AG10803 (cell line): ENCODE measurements at places on chromosomes 2 and 18.

DNA sequence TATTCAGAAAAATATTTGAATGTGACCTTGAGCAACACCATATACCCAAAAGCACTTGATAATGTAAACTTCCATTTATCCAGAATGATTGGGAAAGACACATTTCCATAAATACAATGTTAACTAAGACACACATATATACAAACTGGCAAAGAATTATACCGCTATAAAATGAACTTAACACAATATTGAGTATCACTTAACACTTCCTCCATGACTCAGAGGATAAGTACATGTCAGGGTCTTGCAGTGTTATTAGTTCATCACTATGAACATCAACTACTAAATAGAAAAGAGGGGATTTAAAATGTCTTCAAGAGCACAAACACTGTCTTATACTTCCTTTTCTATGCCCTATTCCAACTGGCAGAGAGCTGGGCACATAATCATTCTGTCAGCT is 18.6 kb downstream of the WDSUB1 start:
- no peak for DNase-seq

- no peak for DNase-seq
These were observed 6.2 kb downstream of the SPAG16 start for GRCh38 chr2:213290501-213290900.

DNA sequence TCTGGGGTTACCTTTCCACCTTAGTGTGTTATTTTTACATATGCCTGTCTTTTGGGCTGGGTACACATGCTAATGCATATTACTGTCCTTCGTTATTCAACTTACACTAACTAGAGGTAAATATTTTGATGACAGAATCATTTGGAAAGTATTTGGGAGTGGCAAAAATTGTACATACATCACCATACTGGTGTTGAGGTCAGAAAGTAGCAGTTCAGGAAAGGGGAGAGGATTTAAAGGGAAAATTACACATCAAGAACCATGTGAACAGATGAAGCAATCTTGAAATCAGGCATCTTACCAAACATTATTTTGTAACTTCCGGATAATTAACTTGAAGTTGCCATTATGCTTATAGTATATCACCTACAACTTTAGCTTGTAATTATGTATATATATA is 379.7 kb downstream of the RND3 start:
- no peak for DNase-seq

DNA sequence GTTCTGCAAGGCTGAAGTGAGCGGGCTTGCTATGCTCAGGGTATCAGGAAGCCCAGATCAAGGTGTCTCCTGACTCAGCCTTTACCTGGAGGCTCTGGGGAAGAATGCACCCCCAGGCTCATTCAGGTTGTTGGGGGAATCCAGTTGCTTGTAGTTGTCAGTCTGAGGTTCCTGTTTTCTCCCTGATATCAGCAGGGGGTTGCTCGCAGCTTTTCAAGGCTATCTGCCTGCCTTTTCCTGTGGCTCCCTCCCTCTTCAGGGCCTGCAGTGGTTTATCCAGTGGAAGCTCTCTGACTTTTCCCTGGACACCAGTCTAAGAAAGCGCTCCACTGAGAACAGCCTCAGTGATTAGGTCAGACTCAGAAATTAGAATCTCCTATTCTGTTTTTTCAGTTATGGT is 116.6 kb downstream of the PTPRM start:
- DNase-seq: no peak

- no peak for DNase-seq
These were observed 381.9 kb downstream of the KCNJ3 start for GRCh38 chr2:155080373-155080772.

DNA sequence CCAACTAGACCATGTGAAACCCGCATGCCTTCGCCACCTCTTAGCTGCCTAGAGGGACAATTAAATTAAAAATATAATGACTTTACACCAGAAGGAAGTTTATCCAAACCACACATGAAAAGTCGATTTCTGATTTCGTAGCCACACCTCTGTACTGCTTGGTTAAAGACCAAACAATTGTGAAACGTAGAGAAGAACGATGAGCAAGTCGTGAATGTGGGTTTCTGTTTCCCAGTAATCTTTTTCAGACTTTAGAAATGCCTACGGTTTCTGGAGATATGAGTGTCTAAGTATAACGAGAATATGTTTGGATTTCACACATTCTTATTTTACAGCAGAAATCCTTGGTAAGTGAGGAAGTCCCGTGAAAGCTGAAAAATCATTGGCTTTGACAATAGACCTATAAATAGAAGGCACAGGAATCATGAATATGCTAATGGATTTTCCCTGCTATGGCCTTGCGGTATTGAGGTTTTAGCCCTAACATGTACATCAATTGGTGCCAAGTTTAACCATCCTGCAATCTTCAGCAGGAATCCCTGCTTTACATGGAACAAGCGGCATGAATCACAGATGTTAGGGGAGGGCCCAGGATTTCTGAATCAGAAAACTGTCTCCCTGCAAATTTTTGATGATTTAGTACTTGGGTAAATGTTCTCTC is 105.6 kb downstream of the TTC32 start:
- DNase-seq: peak; percentile 99

GRCh38 chr2:155663265-155663664 is 669.3 kb downstream of the NR4A2 start:
- DNase-seq: no peak

DNA sequence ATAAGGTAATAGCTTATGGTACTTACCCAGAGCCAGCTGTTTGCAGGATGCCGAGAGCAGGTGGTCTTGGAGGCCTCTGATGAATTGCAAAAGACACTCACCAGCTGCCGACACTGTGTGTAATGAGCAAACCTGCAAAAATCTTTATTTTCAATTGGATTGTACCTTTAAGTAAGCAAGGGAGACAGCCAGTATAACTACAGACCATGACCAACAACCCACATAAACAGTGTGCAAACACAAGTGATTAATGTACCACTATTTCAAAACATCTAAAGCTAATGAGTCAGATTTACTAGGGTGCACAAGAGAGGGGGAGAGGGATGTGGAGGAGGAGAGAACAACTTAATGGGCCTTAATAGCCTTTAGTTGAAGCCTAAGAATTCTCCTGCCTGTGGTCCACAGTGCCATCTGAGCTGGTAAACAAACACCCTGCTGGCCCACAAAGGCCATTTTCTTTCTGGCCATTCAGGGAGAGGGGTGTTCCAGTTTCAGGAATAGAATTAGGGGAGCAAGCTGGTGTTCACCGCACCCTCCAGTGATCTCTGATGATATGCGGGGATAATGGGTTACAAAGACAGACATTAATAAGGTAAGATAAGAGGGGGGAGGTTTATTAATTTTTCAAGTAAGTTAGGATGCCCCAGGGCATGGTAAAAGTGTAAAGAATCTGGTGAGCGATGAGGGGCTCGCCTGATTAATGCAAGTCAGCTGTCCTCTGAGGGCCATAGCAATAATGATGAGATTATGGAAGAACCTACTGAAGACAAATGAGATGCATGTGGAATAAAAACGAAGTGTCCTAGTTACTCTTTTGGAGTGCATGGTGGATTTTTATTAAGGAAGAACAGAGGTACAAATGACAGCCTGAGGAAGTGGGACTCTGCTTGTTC is 196.4 kb downstream of the HRH4 start:
- peak; percentile 18 for DNase-seq

DNA sequence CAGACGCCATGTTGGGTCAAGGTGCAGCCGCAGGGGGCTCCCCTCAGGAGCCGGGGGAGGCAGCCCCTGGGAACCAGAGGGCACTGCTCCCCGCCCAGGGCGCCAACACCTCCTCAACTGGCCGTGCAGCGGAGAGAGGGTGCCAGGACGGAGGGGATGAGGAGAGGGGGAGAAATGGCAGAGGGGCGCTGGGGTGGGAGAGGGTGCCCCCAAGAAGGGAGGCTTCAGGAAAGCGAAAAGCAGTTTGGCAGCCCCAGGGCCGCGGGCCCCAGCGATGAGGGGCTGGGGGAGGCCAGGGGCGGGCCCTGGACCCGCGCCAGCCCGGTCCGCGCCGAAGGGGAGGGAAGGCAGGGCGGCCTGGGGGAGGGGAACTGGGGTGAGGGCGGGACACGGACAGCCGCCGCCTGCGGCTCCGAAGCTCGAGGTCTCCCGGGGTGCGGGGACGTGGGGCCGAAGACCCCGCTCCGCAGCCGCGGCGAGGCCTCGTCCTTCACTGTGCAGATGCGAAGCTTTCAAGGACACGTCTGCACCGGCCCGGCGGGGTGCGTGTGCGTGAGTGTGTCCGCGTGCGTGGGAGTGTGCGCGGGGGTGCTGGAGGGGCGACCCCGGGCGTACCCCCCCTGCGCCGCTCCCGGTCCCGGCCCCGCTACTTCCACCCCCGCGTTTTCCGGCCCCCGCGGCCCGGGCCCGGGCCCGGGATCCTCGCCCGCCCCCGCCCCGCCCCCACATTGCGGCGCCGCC is 1.4 kb downstream of the DNMT3A start:
- DNase-seq: no peak

DNA sequence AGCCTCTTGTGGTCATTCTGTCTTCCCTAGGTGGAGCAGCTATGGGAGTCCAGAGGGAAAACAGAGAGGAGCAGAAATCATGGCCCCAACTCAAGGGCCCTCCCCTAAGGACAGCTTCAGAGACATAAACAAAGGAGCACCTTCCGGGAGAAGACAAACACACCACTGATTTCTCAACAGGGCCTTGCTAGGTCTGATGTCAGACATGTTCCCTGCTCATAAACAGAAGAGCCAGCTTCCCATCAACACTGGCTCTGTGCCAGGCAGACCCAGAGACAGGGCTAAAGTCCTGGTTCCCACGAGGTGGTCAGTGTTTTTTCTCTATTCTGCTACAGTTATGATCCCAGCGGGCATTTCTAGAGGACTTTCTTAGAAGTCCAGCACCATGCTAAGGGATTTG is 19.3 kb downstream of the CXCR2 start:
- no peak for DNase-seq

DNA sequence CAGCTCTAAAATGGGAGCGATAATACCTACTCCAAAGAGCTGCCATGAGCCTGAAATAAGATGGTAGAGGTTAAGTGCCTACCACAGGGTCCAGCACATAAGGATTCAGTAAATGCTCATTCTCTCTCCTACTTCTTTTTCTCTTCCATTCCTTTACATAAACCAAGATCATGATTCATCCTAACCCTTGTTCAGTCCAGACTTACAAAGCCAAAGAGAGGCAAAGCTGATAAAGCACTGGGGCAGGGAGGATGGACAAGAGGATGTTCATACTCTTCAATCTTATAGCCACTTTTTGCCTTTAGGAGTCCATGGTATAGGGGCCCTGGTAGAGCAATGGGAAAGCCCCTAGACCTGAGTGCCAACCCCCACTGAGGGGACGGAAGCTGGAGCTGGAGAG is 75.6 kb upstream of the PKDCC start:
- DNase-seq: no peak

GRCh38 chr2:124081154-124081716 is 56.1 kb downstream of the CNTNAP5 start:
- no peak for DNase-seq

GRCh38 chr2:42327125-42327524 is 33.9 kb downstream of the COX7A2L start:
- no peak for DNase-seq
